HuH-7 (cell line): ENCODE measurements at places on chromosomes 4 and X.

- no peak for DNase-seq
Observed at GRCh38 chr4:24991015-24991414, 39.7 kb downstream of the LGI2 start.

GRCh38 chr4:12881945-12882584 is 602.1 kb downstream of the RAB28 start:
- DNase-seq: no peak

DNA sequence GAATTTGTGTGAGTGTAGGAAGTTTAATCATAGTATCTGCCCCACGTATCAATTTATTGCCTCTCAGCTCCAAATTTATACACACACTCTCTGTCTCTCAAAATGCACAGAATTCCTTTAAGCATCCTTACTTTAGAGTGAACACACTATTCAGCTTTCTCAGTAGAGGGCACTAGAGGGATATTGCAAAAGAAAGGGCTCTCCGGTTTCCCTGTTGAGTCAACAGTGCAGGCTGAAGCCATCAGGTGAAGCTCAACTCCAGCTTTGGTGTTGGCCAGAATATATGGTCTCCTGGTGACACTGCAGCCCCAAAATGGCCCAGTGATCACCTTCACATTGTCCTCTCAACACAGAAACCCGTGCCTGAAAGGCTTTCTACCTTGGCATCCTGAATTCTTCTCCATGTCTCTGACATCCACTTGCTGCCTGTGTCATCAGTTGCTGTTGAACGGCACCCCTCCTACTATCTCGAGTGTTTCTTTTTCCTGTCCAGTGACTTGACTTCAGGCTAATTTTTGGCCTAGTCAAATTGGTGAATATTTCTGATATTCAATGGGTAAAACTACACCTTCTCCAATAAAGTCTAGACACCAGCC is 670.5 kb downstream of the GABRG1 start:
- DNase-seq: peak; percentile 39

DNA sequence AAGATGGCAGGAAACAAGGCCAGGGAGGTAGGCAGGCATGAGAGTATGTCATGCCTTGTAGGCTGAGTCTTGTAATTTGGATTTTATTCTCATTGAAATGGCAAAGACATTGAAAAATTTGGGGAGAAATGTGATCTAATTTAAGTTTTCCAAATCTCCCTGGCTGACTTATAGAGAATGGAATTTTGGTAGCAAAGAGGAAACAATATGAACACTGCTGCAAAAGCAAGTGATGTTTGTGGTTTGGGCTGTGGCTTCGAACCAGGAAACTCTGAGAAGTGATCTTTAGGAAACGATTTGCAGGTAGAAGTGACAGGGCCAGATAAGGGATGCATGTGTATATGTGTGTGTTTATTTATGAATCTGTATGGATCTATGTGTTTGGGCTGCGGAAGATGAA is 35.6 kb downstream of the ARSJ start:
- no peak for DNase-seq

DNA sequence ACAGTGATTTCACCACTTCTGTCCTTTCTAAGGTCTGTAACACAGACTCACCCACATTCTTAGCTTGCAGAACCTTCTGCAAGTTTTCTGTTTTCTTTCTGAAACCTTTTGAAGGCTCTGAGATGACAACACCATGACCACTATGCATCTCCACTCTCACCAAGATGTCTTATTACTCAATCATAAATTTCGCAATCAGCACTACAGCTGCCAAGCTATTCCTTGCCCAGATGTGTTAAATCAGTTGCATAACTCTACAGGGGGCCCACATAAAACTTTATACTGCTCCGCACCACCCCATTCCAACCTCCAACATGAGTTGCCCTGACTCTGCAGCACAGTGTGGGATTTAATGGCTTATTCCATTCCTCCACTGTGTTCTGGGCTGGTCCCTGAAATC is 229.9 kb downstream of the COL25A1 start:
- DNase-seq: no peak

- no peak for DNase-seq
Observed at GRCh38 chr4:89657931-89658700, 178.8 kb downstream of the SNCA start.

GRCh38 chr4:56106180-56107147 is 157.7 kb downstream of the CEP135 start:
- DNase-seq: no peak

GRCh38 chr4:169222761-169223160 is 48.0 kb downstream of the SH3RF1 start:
- no peak for DNase-seq

GRCh38 chrX:132631579-132632232 is 142.9 kb upstream of the MBNL3 start:
- DNase-seq: peak; percentile 20

GRCh38 chr4:110975338-110975737 is 352.5 kb upstream of the PITX2 start:
- no peak for DNase-seq

DNA sequence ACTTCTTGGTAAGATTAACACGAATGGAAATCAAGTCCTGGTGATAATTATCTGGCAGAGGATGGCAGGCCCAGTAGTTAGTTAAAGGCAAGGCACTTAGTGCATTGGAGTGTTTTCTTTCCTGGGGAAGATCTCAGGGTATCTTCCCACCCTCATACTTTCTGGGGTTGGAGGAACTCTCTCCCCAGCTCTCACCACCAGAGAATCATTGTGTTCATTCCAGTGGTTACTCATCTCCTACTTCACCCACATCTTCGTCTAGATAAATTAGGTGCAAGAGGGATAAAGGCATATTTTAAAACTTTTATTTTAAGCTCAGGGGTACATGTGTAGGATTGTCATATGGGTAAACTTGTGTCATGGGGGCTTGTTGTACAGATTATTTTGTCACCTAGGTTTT is 67.5 kb upstream of the SH3RF1 start:
- no peak for DNase-seq

DNA sequence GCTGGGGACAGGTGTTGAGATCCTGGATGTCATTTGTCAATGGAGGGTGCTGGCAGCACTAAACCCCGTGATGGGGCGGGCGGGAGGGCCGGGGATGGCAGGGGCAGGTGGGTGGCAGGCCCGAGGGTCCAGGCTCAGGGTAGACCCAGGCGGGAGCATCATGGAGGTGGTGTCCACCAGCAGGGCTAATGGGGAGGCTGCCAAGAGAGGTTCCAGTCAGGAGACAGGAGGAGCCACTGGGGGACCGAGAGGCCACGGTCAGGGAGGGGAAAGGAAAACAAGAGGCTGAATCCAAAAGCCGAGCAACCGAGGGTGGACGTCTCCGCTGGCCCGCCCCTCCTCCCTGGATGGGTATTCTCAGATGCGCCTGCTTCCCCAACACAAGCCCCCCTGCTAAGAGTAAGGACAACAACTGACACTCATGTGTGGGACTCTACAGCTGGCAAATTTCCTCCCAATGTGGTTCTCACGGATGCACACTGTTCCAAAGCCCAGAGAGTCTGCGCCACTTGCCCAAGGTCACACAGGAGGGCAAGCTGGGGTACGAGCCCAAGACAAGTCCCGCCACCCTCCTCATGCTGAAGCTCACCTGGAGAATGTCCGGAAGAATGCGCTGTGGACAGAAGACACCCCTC is 132.0 kb downstream of the CPZ start:
- DNase-seq: no peak
